ENCODE measurements at places on chromosomes 3 and 15.

- DNase-seq, result no peak
These were observed 5.0 kb downstream of the CAV3 start for GRCh38 chr3:8738639-8739038.

GRCh38 chr3:51669241-51670052 lies 1.6 kb upstream of the TEX264 start:
- DNase-seq, result peak; percentile 58

DNA sequence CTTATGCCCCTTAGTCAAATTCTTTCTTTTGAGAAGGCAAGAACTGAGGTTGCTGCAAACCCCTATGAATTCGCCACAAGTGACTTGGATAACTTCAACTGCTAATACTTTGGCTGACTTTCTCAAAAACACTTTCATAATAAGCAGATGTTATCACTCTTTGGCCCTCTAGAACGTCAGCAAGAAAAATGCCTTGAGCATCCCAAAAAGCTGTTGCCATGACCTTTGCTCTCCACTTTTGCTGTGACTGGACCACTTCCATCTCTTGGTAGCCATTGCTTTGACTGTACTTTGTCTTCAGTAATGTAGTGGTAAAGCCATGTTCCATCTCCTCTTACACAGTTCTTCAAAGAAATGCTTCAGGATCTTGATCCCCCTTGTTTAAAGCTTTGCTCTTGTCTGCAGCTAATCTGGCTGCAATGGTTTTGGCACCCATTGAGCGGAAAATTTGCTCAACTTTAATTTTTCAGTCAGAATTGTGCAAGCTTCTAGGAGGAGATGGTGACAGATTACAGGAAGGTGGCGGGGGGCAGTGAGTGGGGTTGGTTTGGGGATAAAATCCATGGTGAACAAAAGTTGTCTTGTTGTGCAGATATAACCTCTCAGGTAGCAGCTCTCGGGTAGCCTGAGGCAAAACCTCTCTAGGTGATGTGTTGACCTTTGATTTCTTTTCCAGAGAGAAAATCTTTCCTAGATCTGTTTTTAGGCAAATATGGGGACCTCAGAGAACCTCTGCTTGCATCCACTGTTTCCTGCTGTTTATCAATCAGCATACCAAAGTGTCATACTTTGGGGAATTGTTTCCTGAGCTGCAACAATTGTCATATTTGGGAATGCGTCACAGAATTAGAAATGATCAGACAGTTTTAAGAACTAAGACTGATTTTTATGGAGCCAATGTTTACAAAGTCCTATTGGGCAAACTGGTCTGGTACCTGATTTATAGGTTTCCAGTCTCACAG lies 83.6 kb downstream of the CCR1 start:
- DNase-seq, result no peak

DNA sequence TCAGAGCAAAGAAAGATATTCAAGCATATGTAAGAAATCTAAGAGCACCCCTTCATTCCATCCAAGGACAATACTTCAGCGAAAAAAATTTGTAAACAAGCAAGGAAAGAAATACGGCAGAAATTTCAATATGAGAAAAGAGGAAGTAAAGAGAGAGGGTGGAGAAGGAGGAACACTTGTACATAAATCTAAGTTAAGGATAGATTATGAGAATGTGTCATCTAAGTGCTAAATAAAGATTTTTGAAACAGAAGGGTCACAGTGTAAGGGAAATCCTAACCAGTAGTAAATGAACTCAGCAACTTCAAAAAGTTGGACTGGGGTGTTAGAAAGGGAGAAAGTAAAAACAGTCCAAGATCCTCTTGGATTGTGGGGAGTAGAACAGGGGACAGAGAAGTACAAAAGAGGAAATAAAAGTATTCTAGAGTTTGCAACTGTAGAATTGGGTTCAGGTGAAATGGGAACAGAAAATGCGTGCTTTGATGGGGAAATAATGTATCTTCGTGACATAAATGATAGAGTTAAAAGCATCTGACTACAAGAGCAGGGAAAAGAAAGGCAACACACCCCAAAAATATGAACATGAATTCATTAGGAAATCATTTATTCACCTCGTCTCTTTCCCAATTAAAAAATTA lies 68.5 kb upstream of the ATP13A5 start:
- no peak for DNase-seq

- no peak for DNase-seq
These were observed 42.9 kb upstream of the NEO1 start for GRCh38 chr15:73009066-73010056.

- DNase-seq, result no peak
These were observed 25.6 kb upstream of the UBE3A start for GRCh38 chr15:25464383-25464782.

DNA sequence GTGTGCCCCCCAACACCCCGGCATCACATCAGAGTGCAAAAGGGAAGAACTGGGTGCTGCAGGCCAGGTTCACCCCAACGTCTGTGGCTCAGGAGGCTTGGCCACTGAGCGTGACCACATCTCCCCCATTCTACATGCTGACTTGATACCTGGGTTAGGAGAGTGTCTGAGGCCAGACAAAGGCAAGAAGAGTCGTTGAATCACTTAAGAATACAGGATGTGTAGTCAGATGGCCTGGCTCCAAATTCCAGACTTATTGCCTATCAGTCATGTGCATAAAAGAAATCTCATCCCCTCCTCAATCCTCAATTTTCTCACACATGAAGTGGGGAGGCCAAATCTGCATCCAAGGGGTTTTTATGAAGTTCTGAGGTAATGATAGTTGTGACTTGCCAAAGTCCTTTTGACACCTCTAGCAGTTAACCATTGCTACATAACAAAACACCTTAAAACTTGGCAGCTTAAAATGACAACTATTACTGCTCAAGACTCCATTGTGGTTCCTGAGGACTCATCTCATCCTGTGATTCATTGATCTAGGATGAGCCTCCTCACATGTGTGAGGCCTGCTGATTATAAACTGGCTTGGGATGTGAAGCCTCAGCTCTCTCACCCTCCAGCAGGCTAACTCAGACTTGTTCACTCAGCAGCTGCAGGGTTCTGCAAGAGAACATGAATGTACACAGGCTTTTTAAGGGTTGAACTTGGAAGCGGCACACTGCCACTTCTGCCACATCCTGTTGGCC lies 138.8 kb upstream of the TLE3 start:
- DNase-seq, result peak; percentile 37

DNA sequence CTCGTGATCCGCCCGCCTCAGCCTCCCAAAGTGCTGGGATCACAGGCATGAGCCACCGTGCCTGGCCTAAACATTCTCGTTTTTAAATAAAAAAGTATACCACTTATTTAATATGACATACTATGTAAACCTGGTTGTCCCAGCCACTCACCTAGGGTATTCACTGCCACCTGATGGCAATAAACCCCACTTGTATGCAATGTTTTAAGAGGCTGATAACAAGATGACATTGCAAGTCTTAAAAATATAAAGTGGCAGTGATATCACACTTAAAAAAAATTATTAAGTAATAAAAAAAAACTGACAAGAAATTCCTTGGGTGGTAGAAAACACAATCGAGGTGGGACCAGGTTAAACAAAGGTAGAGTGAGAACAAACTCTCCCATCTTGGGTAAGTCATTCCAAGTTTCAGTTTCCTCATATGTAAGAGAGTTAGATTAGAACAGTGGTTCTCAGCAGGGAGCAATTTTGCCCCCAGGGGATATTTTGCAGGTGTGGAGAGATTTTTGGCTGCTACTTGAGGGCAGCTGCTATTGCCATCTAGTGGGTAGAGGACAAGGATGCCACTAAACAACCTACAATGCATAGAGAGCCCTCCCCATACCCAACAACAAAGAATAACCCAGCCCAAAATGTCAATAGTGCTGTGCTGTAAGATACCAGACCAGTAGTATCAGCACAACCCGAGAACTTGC lies 14.5 kb downstream of the ARF4 start:
- no peak for DNase-seq

DNA sequence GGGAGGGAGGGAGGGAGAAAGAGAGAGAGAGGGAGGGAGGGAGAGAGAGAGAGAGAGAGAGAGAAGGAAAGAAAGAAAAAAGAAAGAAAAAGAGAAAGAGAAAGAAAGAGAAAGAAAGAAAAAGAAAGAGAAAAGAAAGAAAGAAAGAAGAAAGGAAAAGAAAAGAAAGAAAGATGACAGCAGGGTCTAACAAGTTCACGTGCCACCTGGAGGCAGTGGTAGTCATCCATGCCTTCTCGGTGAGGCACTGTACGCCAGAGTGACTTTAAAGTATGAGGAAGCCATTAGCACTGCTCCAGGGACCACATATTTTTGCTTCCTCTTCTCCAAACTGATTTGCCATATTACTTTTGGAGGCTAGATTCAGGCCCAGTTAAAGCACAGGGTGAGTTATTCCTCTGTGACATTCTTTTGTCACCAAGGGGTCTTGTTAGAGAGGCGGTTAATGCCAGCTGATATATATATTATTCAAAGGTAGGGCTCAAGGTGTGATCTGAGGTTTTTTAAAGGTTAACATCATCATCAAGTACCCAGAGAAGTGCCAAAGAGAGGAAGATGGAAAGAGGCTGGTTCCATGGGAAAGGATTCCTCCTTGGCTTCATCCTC lies at the start of gene HTR3D:
Gene HTR3D, plus strand, starts transcription at position 556 of the 606 bp plus-strand sequence. Its CDS starts 0 bp downstream, at position 556.
- no peak for DNase-seq

- DNase-seq, result no peak
These were observed 503 bp downstream of the HLTF start for GRCh38 chr3:149085828-149086231.

- no peak for DNase-seq
These were observed at the start of gene PRSS50 for GRCh38 chr3:46717447-46718231. Gene PRSS50 (minus strand): TSS chr3:46717869. CDS start chr3:46717824, 45 bp downstream.

DNA sequence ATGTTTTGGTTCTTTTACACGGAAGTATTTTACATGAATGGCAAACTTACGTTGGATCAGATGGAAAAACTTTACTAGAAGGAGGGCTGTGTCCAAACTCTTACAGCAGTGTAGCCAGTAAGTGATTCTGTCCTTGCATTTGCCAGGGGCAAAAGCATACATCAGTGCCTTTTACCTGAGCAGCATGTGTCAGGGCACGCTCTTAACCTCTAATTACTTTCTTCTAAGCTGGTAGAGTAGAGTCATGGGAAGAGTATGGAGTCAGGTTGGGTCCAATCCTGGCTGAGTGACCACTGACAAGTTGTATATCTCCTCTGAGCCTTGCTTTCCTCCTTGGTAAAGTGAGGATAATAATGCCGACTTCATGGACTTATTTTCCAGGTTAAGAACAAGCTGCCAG lies 47.1 kb downstream of the RYR3 start:
- no peak for DNase-seq

- DNase-seq, result no peak
These were observed 462.2 kb upstream of the RARB start for GRCh38 chr3:24965706-24966385.

GRCh38 chr15:62579842-62580241 lies 414.8 kb upstream of the C2CD4B start:
- DNase-seq, result no peak

GRCh38 chr15:51629612-51630011 lies 7.0 kb upstream of the DMXL2 start:
- DNase-seq, result peak; percentile 29

DNA sequence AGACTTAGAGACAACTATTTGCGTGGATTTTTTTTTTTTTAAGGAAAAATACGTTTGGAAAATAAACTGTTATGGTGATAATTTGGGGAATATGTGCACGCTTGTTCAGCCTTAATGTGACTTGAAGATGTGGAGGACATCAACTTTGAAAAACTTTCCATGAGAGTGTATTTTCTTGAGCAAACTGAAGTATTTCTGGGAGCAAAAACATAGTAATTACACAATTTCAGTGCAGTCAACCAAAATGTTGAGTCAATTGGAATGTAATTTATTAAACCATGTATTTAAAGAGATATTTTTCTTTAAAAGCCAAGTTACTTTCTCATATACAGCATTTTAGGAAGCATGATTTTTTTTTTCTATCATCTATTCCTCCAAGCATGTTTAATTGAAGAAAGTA lies 80.3 kb upstream of the FLNB start:
- DNase-seq, result no peak

GRCh38 chr3:171812811-171813210 lies 2.5 kb upstream of the PLD1 start:
- DNase-seq, result no peak

GRCh38 chr3:164458986-164459385 lies 619.3 kb downstream of the SI start:
- DNase-seq, result no peak

DNA sequence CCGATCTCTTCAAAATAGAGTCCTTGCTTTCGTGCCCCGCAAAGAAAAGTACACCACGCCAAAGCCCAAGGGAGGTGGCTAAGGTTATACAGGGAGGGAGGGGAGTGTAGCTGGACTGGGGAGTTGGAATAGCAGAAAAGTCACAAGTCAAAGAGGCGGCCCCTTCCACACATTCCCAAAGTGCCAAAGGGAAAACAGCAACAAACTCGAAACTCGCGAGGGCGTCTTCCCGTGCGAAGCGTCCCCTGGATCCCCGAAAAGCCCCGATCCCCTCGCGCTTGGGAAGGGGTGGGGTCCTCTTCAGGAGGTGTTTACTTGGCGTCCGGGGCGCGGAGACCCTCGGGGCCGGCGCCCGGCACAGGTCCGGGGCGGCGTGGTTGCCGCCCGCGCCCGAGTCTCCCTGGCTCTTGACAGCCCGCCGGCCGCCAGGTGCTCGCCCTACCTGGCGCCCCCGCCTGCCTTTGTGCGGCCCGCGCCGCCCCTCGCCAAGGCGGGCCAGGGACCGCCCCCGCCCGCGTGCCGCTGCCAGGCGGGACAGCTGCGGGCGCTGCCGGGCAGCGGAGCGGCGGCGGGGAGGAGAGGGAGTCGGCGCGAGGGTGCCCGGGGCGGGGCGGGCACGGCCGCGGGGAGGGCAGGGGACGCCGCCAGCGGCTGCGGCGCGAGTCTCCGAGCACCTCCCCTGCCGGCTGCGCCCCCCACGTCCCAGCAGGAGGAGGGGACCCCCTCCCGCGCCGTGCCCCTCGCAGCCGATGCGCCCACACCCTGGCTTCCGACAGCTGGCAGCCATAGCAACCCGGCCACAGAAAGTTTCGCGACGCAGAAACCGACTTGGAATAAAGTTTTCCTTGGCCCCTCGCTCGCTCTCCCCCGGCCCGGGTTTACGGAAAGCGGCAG lies 966 bp downstream of the MYO1E start:
- DNase-seq, result no peak

GRCh38 chr3:136192831-136193230 lies 3.3 kb downstream of the MSL2 start:
- no peak for DNase-seq

GRCh38 chr3:137264071-137264820 lies 306.5 kb downstream of the IL20RB start:
- no peak for DNase-seq

- no peak for DNase-seq
These were observed 25.4 kb downstream of the ISG20 start for GRCh38 chr15:88664151-88664778.

GRCh38 chr3:61739640-61740039 lies 178.3 kb downstream of the PTPRG start:
- no peak for DNase-seq

DNA sequence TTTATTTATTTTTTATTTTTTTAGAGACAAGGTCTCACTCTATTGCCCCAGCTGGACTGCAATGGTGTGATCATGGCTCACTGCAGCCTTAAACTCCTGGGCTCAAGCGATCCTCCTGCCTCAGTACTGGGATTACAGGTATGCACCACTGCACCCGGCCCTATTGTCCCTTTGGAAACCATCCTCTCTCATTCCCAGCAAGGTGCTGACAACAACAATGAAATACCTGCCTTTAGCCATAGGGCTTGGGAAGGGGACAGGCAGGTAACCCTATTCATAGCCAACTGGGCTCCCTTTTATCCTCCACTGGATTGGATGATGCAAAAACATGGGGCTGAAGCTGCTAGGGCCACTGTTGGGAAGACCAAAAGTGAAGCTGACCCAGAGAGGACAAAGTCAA lies 43.1 kb downstream of the SCAP start:
- no peak for DNase-seq
